ENCODE measurements at places on chromosomes 12 and 14.

- no peak overlapping the region for H3K27ac ChIP-seq
- peaks cover 2% of the 10 kb centered on the region for H3K4me1 ChIP-seq
- no peak overlapping the region for H3K4me3 ChIP-seq
- peaks cover 4% of the 10 kb centered on the region for H3K27me3 ChIP-seq
- no peaks in the 10 kb centered on the region for H3K36me3 ChIP-seq
- DNase-seq: no peak
These were observed 87.9 kb downstream of the DAD1 start for GRCh38 chr14:22500954-22501726.

DNA sequence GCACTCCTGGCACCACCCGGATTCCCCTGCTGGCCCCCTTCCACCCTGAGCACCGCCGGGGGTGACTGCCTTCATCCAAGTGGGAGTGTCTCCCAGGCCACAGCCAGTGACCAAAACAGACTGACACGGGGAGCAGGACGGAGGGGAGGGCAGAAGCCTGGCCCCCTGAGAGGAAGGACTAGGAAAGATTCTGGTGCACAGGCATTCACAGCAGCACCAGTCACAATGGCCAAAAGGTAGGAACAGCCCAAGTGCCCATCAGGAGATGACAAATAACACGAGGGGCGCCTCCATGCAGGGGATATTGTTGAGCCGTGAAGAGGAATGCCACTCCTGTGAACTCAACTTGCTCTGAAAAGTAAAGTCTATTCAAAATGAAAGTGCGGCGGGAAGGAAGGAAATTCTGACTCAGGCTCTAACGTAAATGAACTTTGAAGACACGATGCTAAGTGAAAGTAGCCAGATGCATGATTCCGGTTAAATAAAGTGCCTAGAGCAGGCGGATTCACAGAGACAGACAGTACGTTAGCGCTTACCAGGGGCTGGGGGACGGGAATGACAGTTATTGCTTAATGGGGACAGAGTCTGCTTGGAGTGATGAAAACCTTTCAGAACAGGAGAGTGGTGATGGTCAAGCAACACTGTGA lies 146.1 kb upstream of the NCOR2 start:
- no peak overlapping the region for H3K4me3 ChIP-seq
- peaks cover 23% of the 10 kb centered on the region for H3K4me1 ChIP-seq
- no peak overlapping the region for H3K27ac ChIP-seq
- H3K36me3 ChIP-seq: peaks cover under 1% of the 10 kb centered on the region

DNA sequence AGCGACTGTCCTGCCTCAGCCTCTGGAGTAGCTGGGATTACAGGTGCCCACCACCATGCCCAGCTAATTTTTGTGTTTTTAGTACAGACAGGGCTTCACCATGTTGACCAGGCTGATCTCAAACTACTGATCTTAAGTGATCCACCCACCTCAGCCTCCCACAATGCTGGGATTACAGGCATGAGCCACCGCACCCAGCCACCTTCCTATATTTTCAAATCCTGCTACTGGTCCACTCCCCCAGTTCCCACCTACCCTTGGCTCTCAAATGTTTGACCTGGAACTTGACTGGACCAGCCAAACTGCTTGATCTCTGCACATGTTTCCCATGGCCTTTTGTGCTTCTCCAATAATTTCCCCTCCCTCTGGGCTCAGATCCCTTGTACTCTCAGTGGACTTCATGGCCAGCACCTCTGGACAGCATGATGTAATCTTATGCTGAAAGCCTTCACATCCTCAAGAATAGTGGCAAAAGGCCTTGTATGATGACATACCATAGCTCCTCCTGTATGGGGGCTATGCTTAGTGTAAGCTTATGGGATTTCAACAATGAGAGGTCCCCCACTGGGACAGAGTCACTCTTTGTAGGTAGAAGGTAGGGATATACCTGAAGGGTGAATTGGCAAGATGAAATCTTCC lies 2.5 kb upstream of the CCDC184 start:
- no peak for DNase-seq
- H3K36me3 ChIP-seq: peaks cover 1% of the 10 kb centered on the region
- H3K4me1 ChIP-seq: peaks cover 17% of the 10 kb centered on the region

- no peaks in the 10 kb centered on the region for H3K36me3 ChIP-seq
- no peak for DNase-seq
- no peak overlapping the region for H3K27ac ChIP-seq
- peaks cover 5% of the 10 kb centered on the region for H3K27me3 ChIP-seq
These were observed 47.5 kb upstream of the OAS1 start for GRCh38 chr12:112859291-112859690.

DNA sequence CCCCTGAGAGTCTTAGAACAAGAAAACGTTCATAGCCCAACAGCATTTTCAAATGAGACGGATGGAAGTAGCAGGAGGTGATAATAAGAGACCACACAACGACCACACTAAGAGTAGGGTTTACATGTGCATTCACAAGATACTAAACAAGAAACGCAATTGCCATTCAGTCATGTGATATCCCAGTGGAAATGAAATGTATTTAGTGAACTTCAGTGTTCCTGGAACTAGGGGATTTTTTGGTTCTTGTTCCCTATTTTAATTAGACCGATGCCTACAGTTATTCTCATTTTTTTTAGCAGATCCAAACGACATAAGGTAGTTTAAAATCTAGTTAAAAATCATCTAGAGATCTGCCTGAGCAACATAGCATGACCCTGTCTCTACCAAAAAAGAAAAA lies 150.0 kb downstream of the GPR65 start:
- H3K4me1 ChIP-seq: no peaks in the 10 kb centered on the region
- no peak for DNase-seq
- H3K27me3 ChIP-seq: no peaks in the 10 kb centered on the region
- no peak overlapping the region for H3K27ac ChIP-seq

DNA sequence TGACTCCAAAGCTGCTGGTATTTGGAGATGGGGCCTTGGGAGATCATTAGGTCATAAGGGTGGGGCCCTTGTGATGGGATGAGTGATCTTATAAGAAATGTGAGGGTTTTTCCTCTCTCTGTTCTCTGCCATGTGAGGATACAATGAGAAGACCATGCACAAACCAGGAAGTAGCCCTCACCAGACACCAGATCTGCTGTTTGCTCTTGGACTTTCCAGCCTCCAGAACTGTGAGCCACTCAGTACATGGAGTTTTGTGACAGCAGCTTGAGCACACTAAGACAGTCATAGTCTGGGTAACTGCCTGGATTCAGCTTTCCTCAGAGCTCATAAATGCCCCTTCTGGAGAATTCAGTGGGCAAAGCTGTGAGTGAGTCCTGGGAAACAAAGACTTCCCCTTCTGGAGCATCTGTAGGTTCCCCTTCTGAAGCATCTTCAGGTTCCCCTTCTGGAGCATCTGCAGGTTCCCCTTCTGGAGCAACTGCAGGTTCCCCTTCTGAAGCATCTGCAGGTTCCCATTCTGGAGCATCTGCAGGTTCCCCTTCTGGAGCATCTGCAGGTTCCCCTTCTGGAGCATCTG lies 11.0 kb upstream of the PPP4R3A start:
- H3K36me3 ChIP-seq: no peaks in the 10 kb centered on the region
- no peak for DNase-seq
- no peak overlapping the region for H3K4me3 ChIP-seq
- no peaks in the 10 kb centered on the region for H3K4me1 ChIP-seq
- peaks cover 2% of the 10 kb centered on the region for H3K27me3 ChIP-seq
- H3K27ac ChIP-seq: no peak overlapping the region

DNA sequence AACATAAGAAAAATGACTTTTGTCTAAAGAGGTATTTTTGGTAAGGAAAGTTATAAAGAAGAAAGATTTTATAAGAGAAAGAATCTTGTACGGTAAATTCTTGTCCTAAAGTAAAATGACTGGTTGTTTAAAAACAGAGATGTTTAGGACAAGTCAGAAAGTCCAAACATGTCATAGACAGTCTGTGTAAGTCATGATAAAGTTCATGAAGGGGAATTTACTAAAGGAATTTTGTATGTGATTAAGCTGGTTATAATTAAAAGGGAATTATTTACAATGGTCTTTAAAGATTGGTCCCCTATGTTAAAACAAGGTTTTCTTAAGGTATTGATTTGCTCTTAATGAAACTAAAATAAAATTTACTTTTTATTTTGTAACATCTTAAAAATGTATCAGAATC lies 269.4 kb upstream of the CCDC196 start:
- H3K4me3 ChIP-seq: no peak overlapping the region
- H3K27me3 ChIP-seq: peaks cover 2% of the 10 kb centered on the region
- H3K36me3 ChIP-seq: peaks cover 32% of the 10 kb centered on the region
- no peak for DNase-seq
- no peak overlapping the region for H3K27ac ChIP-seq
- H3K4me1 ChIP-seq: no peaks in the 10 kb centered on the region

GRCh38 chr14:91945751-91946621 lies 1.5 kb downstream of the FBLN5 start:
- H3K4me1 ChIP-seq: peaks cover 3% of the 10 kb centered on the region
- no peak for DNase-seq
- H3K36me3 ChIP-seq: no peaks in the 10 kb centered on the region
- H3K4me3 ChIP-seq: no peak overlapping the region
- H3K27ac ChIP-seq: no peak overlapping the region
- H3K27me3 ChIP-seq: peaks cover 8% of the 10 kb centered on the region

- no peaks in the 10 kb centered on the region for H3K27me3 ChIP-seq
- no peaks in the 10 kb centered on the region for H3K36me3 ChIP-seq
- H3K4me1 ChIP-seq: no peaks in the 10 kb centered on the region
- no peak overlapping the region for H3K4me3 ChIP-seq
- no peak overlapping the region for H3K27ac ChIP-seq
These were observed 30.1 kb upstream of the LIMA1 start for GRCh38 chr12:50313256-50313931.

All from glutamatergic neuron (in vitro differentiated cells).